ENCODE measurements at places on chromosomes 2 and 18.
A peak's percentile ranks its signal among the peaks of the same experiment; 100 is the strongest.

GRCh38 chr2:65240657-65241056, 13.0 kb downstream of the ACTR2 start:
- no peak for DNase-seq

DNA sequence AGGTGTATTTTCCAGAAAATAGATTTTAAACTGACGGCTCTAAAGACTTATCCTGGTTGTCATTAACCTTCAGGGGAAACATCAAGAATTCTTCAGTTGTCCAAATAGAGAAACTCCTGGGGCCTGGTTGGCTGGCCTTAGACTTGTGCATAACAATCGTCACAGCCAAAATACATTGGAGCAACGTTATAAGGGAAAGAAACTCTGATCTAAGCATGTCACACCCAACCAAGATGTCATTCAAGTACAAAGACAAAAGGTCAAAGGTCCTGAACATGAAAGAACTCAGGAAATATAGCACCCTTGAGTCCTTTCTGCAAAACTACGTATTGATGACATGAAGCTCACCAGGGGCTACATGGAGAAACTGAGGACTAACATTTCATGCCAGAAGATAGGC, 23.8 kb upstream of the APCDD1 start:
- no peak for DNase-seq

DNA sequence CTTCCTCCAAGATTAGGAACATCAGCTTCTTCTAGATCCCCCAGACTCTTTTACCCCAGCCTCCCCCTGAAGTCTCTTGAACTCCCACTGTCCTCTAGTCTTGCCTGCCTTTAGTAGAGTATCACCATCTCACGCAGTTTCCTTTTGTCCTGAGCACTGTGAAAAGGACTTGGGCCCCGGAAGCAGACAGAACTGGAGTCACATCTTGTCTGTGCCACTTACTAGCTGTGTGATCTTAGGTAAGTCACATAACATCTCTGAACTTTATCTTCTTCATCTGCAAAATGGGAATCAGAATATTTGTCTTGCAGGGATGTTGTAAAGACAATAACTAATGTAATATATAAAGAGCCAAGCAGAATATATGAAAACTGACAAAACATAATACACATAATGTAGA, 8.4 kb upstream of the TRABD2A start:
- no peak for DNase-seq

GRCh38 chr18:67710639-67711038, 194.1 kb upstream of the DSEL start:
- no peak for DNase-seq

DNA sequence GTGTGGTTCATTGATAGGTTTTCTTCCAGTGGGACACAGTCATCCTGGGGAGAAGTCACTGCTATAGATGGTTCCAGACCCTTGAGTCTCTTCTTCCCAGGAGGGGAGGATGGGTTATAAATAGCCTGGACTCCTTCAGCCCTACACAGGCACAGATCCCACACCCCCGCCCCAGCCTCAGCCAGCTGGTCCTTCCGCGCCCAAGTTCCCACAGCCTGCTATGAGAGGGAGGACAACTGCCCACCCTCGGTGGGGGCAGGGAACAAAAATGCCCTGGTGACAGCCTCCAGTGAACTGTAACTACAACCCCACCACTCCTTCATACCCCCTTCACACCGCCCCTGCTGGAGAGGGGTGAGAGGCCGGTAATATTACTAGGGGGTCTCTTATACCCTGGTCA, 3.2 kb downstream of the ZBTB7C start:
- DNase-seq = no peak

GRCh38 chr18:57951117-57951796, 92.8 kb upstream of the NEDD4L start:
- no peak for DNase-seq

GRCh38 chr18:69631281-69631680, 230.6 kb downstream of the DOK6 start:
- DNase-seq = no peak

DNA sequence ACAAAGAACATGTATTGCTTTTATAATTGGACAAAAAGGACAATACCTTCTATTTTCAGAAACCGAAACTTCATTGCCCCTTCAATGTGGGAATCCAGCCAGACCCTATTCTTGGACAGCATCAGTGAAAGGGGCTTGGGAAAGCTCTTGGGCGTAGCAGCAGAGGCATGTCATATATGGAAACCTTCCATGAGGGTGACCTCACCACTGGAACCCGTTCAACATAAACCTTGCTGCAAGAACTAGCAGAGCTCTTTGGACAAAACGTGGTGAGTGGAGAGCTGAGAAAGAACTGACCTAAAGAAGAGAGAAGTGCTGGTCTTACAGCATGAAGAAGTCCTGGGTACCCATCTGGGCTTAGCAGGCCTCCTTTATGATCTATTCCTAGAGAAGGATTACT, 22.7 kb upstream of the ACTG2 start:
- no peak for DNase-seq

DNA sequence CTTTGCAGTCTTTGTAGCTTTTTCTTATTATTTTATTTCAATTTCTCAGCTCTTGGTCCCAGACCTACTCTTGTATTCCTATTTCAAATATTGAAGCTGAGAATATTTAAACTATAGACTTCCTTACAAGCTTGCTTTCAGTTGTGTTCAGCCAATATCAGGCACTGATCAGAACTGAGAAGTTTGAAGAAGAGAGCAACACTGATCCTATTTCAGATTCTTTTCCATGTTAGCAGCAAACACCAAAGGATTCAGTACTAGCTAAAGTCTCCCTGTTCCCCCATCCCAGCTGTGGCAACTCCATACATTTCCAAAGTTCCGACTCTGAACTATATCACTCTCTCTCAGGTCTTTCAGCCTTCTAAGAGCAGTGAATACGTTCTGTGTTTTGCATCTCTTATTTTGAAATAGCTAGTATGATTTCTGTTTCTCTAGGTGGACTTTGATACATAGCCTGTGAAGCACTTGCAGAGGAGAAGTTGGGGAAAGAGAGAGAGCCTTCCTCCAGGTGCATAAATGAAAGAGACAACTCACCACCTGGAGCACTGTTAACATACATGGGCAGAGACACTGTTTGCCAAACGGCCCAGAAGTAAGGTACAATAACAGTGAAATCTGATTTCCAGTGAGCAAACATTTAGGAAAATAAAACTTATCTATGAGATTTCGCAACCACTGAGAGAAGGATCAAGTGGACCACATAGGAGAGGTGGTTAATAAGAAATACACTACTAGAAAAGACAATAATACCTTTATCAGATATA, 135.0 kb upstream of the ZNF804A start:
- no peak for DNase-seq

GRCh38 chr2:230000118-230000841, 68.4 kb downstream of the SLC16A14 start:
- no peak for DNase-seq

DNA sequence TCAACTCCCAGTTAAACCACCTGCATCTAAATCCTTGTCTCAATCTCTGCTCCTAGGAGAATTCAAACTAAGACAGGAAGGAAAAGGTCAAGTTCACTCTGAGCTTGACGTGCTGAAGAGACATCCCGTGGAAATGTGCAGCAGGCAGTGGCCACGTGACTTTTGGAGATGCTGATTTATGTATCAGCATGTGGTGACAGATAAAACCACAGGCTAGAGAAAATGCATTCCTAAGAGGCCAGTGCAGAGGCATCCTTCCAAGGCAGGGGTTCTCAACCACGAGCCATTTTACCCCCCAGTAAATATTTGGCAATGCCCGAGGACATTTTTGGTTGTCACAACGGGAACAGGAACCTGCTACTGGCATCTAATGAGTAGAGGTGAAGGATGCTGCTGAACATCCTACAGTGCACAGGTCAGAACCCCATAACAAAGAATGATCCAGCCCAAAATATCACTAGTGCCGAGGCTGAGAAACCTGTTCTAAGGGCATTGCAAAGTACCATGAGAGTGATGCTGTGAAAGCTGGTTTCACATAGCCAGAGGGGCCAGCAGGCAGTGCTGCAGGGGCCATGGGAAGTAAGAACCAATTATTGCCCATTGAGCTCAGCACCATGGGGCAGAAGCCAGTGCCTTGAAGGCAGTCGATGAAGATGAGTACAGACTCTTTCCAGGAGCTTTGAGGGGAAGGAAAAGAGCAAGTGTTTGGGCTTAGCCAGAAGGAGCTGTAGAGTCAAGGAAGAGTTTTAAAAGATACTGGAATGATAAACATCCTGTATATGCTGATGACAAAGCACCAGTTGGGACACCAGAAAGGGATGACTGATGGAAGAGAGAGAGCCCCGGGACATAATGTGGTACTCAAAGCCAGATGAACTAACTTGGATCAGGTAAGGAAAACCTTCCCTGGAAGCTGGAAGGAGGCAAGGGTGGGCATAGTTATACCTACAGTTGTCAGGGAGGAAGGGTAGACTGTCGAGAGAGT, 174.6 kb downstream of the HAUS1 start:
- DNase-seq = no peak

- DNase-seq = no peak
Measured at GRCh38 chr2:183998041-183998796, 600.1 kb upstream of the ZNF804A start.

GRCh38 chr2:84959095-84959565, 11.8 kb upstream of the KCMF1 start:
- DNase-seq = peak; percentile 66

GRCh38 chr18:5571666-5572065, 27.9 kb upstream of the EPB41L3 start:
- DNase-seq = no peak

GRCh38 chr2:177622521-177622920, 229.9 kb downstream of the AGPS start:
- no peak for DNase-seq

DNA sequence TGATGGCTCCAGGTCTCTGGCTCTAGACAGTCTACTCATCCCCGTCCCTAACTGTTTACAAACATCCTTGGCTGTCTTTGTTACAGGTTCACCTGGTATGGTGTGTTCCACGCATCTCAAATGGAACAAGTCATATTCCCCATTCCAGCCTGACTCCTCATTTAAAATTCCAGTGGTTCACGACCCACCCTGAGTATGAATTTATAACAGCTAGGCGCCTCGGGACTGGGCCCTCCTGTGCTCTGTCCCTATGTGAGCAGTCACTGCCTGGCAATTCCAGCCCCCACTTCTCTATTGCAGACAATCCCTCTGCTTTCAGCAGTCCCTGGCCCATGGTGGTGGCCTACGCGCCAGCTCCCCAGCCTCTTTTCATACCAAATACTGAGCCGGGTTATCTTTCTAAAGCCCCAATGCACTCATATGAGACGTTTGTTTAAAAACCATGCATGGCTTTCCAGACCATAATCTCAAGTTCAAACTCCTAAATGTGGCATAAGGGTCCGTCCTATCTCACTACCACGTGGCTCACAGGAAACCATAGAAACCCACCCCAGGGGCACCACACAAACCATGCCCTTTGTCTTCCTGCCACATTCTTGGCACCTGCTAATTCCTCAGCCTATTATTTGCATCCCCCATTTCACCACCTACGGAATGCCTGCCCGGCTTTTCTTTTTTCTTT, 1.6 kb downstream of the SERPINB8 start:
- DNase-seq = no peak

- no peak for DNase-seq
Measured at GRCh38 chr2:230735884-230736283, 23.2 kb downstream of the CAB39 start.

DNA sequence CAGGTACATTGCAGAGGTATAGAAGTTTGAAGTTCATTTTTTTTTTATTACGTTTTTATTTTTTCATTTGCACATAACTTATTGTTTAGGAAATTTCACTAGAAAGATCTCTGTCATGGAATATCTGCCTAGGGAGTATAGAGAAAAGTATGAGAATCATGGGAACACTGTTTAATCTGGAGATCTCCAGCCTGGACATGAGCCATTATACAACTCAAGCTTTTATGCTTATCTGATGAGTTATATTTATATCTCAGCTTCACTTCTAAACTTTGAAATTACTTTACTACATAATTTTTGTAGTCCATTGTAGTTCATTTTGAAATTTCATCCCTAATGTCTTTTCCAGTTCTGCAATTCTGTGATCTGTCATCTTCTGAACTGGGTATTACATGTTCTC, 515.6 kb downstream of the ERBB4 start:
- no peak for DNase-seq

- DNase-seq = no peak
Measured at GRCh38 chr2:122815120-122815519, 1059.7 kb downstream of the TSN start.

DNA sequence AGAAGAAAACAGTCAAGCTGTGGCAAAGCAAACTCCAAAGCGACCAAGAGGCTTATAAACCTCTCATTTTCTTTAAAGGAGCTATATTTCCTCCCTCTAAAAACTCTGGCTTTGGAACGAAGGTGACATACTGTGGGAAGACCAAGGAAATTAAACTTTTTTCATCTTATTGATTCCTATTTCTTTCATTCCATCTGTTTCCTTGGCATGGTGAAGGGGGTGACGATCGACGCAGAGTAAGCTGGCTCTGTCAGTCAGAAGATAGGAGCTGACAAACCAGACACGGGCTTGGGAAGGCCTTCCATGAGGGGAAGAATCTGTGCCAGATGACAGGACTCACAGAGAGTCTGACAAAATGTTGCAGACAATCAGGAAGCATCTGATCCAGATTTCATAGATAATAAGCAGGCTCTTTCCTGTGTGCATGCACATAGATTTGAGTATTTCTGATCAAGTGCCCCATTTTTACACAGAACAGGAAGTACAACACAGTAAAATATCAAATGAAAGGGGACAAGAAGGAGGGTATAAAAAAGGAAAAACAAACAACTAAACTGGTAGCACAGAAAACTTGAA, 261.7 kb downstream of the SATB2 start:
- DNase-seq = no peak

DNA sequence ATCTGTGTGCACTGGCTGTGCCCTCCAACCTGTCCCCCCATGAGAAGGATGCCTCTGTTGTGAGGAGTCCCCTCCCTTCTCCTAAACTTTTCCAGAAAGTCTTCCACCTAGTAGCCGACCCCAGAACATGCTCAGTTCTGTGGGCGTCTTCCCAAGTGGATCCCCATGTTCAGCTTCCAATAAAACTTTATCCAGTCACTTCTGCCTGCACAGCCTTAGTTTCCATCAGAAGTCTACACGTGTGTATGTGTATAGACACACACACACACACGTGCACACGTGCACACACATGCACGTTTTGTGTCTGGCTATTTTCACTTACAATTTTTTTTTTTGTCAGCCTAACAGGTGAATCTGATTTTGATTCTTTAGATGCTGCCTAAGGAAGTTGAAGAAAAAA, 115.1 kb downstream of the RTP5 start:
- no peak for DNase-seq

DNA sequence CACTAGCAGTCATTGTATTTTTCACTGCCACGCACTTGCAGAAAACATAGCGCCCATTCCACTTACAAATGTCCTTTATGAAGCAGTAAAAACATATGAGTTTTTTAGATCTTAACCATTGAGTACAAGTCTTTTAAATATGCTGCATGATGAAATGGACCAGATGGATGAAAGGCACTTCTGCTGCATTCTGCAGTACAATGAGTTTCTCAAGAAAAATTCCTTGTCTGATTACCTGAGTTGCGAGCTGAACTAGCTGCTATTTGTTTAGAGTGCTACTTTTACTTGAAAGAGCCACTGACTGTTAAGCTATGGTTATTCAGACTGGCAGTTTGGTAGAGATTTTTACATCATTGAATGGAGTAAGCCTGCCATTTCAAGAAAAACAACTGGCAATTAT, 825.5 kb upstream of the ACVR2A start:
- DNase-seq = no peak

GRCh38 chr2:7338961-7339360, 421.7 kb downstream of the RNF144A start:
- no peak for DNase-seq

Measured in inflammatory macrophage treated with lipopolysaccharide for 1 hour (primary cell).